Stimulated activated naive CD8-positive, alpha-beta T cell treated with anti-CD3 and anti-CD28 coated beads, Interleukin-15, Interleukin-2, amounts not matched to agents 100 U/mL and 50 U/mL, for 24 hours (primary cell): ENCODE measurements at places on chromosomes 1 and 21.

DNA sequence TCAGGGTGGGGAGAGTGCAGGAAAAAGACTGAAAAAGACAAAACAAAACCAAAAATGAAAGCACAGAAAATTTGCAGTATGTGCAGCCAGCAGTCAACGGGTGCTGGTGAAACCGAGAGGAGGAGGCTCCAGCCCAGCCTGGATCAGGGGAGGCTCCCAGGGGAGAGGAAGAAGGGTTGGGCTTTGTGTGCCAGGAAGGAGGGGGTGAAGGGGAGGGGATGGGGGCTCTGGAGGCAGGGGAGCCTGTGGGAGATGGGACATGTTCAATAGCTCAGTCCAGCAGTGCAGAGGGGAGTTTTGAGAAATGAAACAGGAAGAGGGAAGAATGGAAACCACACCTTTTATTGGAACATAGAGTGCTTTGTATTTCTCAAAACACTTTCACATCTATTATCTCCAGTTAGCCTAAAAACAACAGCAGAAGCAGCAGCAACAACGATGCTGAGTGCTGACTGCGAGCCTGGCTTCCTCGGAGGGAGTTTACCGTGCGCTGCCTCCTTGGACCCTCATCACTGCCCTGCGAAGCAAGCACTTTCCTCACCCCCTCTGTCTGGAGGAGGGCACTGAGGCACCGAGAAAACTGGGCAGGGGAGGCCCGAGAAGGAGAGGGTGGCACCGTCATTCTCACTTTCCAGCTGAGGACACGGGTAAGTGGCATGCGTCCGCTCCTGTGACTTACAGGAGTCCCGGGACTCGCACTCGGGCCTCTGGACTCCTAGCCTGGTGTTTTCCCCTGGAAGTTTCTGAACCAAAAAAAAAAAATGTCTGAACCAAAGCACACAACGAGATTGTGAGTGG lies 62.9 kb downstream of the MDM4 start:
- DNase-seq: no peak

- no peak for DNase-seq
These were observed 41.9 kb downstream of the CACNA1E start for GRCh38 chr1:181525104-181525721.

DNA sequence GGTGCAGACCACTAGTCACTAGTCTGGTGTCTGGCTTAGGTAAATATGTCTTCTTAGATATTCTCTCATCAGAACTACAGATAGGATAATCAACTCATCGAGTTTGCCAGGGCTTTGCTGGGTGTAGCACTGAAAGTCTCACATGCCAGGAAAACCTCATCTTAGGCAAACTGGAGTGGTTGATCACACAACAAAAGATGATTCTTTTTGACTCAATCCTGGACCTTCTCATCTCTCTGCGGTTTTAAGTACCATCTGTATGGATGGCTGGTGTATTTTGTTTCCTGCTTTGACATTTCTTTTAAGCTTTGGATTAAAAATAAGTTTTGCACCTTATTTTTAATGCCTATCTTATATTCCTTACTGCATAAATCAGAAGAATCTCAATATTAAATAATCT lies 11.3 kb downstream of the GBP2 start:
- no peak for DNase-seq

- DNase-seq: no peak
These were observed 63.1 kb upstream of the IGSF5 start for GRCh38 chr21:39681845-39682244.

- no peak for DNase-seq
These were observed 37.7 kb downstream of the LHX9 start for GRCh38 chr1:197954718-197955418.
